Fibroblast of skin of scalp (primary cell): ENCODE measurements at places on chromosomes 2 and 18.

- DNase-seq: peak; percentile 39
Observed at GRCh38 chr2:27308359-27308881, at the start of gene UCN. TSS of gene UCN (minus strand) at chr2:27308445. CDS start at chr2:27307895, 550 bp downstream.

- no peak for DNase-seq
Observed at GRCh38 chr2:233470839-233471238, 95.7 kb downstream of the USP40 start.

DNA sequence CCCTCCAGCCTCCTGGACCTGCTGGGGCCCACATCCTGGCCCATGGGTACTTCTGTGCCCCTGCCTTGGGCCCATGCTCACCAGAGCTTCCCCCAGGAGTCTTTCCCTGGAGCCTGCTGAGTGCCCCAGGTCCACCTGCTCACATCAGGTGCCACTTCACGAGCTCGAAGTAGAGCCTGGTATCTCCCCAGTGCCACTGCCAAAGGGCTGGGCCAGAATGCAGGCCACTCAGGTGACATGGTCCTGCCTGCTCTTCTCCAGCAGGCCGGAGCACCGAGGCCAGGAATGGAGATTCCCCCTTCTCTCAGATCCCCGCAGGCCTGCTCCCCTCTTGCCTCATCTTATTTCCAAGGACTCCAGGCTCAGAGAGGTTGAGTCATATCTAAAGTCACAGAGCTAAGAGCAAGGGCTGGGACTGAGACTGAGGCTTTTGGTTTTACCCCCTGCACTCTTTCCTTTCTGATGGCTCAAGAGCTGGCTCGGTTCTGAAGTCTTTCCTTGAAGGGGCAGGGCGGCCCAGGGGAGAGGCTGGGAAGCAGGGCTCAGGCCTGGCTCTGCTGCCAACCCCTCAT is 79.2 kb downstream of the HS1BP3 start:
- no peak for DNase-seq

GRCh38 chr2:219509780-219510511 is 4.3 kb upstream of the ASIC4 start:
- peak; percentile 54 for DNase-seq

GRCh38 chr2:109148991-109149645 is 20.1 kb downstream of the SH3RF3 start:
- no peak for DNase-seq

GRCh38 chr2:24083567-24084385 is 858 bp downstream of the TP53I3 start:
- DNase-seq: peak; percentile 88

- DNase-seq: no peak
Observed at GRCh38 chr2:55140316-55141219, 90.3 kb upstream of the RTN4 start.

- no peak for DNase-seq
Observed at GRCh38 chr18:58230438-58231179, 186.6 kb downstream of the NEDD4L start.

GRCh38 chr2:73070643-73071359 is 711 bp downstream of the SFXN5 start:
- peak; percentile 22 for DNase-seq

DNA sequence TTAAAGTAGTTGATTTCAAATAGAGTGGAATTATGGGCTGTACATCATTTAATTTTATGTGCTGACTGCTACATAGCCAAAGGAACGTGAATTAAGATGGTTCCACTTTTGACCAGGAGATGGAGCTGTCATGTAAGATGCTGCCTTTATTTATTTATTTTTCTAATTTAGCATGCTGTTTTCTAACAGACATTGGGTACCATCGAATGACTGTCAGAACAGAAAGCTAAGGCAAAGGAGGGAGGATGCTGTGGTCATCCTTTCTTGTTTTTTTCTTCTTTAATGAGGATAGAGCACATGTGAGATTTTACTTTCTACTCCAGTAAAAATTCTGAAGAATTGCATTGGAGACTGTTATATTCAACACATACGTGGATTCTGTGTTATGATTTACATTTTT is at the start of gene SCN2A:
SCN2A (plus strand) TSS at position 185 of the 400 bp plus-strand sequence. CDS start 56,410 bp downstream, outside the sequence.
- peak; percentile 39 for DNase-seq

DNA sequence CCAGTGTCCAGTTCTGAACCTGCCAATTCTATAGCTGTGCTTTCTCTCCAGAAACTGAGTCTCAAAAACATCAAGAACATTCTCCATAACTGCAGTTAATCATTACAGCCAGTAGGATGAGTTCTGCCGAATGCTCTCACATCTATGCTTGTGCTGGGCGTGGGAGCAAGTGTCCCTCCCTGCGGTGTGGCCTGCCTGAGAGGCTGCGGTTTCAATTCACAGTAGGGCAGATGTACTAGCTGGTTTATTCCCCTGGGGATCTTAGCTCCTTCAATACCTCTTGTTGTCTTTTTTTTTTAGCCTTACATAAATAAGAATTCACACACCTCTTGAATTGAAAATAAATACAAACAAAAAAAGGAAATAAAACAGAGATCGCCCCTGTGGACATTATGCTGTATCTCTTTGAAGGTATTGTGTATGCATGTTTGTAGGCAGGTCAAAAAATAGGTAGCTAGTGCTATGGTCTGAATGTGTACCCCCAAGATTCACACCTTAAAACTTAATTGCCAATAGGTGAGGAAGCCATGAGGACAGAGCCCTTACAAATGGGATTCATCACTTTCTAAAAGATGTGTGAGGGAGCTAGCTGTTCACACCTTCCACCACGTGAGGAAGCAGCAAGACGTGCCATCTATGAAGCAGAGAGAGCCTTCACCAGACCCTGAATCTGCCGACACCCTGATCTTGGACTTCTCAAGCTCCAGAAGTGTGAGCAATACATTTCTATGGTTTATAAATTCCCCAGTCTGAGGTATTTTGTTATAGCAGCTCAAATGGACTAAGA is 74.3 kb downstream of the BCL2L11 start:
- peak; percentile 44 for DNase-seq

DNA sequence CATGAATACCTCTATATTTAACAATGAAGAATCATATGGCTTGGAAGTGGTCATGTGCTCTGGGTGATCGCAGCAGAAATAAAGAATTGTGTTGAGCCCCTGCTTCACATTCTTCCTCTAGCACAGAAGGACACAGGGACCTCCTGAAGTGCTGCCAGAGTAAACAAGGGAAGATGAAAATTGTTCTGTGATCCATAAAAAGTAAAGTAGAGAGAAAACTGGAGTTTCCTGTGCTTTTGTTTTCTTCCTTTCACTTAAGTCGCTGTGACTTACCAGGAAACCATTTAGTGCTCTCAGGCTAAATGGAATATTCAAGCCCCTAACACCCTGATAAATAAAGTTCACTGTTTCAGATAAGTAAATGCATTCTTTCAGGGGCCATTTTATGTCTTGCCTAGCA is 1173.6 kb upstream of the CHAC2 start:
- peak; percentile 25 for DNase-seq

DNA sequence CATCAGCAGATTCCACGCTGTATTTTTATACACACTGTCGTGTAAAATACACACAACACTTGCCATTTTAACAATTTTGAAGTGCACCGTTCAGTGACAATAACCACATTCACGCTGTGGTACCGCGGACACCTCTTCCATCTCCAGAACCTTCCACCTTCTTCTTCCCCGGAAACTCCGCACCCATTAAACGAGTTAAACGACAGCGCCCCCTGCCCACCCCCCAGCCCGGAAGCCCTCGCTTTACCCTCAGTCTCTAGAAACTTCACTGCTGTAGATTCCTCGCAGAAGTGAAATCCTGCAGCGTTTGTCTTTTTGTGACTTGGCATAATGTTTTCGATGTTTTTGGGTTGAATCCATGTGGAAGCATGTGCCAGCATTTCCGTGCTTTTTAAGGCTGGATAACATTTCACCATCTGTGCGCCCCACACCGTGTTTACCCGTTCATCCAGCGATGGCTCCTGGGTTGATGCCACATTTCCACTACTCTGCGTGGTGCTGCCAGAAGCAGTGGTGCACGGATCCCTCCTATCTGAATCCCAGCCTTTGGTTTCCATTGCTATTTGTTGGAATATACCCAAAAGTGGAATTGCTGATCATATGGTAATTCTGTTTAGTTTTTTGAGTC is 32.0 kb upstream of the TMEM18 start:
- DNase-seq: no peak

GRCh38 chr2:174340400-174341292 is 5.9 kb downstream of the SP9 start:
- no peak for DNase-seq

- peak; percentile 55 for DNase-seq
Observed at GRCh38 chr2:229714736-229715541, 584 bp upstream of the DNER start.

GRCh38 chr2:7102826-7103225 is 185.6 kb downstream of the RNF144A start:
- DNase-seq: no peak

DNA sequence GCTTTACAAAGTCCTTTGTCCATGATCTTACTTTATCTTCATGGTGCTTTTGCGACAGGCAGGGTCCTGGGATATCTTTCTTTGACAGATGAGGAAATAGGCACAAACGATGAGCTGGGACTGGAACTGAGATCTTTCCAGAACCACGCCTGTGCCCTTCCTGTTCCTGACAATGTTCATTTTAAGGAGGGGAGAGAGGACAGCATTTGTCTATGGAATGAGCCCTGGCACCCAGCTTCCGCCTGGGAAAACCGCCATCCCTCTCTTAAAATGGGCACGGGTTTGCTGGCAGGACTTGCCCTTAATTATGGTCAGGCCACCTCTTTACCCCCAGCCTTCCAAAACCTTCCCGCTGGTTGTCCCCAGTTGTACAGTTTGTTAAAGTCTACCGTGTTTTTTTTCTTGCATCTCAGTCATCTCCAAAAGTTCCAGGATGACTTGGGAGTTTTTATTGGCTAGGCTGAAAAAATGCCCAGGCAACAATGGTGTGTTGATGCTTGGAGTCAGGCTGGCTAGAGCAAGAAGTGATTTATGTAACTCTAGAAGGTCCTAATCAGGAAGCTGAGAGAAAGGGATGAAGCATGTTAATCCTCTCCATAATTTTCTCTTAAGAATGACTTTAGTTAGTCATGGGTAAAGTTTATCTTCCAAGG is 264.9 kb upstream of the EPAS1 start:
- no peak for DNase-seq

DNA sequence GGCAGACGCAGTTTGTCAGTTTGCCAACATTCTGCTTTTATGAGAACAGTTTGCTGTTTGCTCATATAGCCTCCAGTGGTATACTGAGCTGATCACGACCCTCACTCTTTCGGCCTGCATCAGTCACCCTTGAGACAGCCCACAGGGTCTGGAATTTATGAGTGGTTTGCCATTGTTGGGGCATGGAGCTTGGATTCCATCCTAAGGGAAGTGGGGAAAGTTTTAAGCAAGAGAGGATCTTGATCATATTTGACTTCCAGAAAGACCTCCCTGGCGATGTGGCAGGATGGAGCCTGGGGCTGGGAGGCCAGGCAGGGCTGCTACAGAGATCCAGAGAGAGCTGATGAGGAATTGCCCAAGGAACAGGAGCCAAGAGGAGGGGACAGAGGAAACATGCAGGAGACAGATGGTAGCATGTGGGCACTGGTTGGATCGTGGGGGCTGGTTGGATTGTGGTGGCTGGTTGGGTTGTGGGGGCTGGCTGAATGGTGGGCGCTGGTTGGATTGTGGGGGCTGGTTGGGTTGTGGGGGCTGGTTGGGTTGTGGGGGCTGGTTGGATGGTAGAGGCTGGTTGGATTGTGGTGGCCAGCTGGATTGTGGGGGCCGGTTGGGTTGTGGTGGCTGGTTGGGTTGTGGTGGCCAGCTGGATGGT is 27.3 kb upstream of the GPR17 start:
- DNase-seq: no peak

DNA sequence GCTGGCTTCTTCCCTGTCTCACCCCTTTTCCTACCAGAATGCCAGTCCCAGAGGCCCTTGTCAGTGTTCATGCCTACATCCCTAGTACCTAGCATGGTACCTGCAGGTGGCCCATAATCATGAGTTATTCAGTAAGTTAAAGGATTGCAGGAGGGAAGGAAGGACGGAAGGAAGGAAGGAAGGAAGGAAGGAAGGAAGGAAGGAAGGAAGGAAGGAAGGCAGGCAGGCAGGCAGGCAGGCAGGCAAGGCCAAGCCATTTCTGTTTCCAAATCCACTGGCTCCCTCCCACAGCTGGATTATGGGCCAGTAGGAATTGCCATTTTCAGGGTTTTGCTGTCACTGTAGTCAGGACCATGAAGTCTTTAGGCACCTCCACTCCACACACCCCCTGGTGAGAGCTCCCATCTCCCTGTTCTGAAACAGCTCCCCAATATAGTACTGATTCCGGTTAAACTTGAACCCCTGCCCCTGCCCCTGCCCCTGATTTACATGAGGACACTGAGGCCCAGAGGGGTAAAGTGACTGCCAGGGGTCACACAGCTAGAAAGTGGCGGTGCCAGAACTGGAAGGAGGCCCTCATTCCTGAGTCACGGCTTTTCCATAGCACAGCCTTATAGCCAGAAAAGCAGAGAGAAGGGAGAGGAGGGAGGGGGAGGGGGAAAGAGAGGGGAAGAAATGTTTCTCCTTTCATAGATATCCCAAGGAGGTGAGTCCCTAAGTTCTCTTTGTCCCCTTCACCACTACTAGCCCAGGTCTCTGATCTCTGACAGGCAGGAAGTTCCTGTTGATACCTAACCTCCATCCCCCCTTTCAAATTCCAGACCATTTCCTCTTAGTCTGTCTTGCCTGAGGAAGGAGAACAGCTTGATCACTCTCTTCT is 12.2 kb upstream of the TNS1 start:
- peak; percentile 38 for DNase-seq

DNA sequence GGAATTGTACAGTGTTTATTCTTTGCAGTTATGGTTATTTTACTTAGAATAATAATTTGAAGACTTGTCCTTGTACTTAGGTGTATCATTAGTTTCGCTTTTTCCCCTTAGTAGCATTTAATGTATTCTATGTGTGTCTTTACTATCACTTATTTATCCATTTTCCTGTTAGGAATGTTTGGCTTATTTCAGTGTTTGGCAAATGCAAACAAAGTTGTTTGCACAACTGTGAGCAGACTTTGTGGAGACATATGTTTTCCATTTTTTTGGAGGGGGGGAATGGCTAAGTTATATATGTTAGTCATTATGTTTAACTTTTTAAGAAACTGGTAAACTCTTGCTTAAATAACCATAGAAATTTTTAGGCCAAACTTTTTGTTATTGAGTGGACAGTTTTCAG is 447.7 kb downstream of the SOX11 start:
- peak; percentile 8 for DNase-seq

- peak; percentile 65 for DNase-seq
Observed at GRCh38 chr2:40220177-40220925, 231.5 kb downstream of the SLC8A1 start.

DNA sequence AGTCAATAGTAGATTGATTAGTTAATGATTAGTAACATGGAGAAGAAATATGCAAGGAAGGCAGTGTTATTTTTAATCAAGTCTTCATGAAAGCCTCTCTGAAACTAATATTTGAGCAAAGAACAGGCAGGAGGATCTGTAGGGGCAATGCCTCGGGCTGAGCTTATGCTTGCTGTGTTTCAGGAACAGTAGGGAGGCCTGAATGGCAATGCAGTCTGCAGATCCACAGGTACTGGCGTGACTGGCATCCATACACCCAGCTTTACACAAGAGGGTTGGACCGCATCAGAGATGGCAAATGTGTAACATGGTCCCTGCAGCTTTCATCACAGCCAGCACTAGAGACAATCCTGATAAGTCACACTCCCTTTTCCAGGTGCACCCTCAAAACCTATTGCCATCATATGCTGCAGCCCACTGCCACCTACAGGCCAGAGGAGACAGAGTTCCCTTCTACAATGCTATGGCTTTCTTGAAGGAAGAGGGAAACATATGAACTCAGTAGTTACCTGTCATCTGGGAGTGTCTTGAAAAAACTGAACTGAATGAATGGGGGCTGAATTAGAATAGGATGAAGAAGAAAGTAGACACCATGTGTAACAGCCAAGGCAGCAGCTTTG is 582.4 kb upstream of the RAB6C start:
- peak; percentile 28 for DNase-seq
